ENCODE measurements at places on chromosomes 13 and 19.

DNA sequence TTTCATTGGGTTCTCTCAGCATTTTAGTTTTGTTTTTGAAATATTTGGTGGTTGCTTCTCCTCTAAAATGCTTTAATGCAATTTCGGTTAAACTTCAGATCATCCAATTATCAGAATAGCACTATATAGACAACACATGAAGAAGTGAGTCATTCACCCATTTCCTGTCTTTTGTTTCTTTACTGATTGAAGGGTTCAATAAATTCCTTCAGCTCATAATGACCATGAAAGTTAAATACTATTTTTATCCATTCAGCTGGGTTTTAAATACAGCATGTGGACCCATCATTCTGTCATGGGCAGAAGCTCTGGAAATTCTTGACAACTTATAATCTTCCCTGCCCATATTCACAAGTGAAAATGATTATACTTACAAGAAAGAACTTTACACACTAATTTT lies 187.2 kb downstream of the ITGBL1 start:
- DNase-seq = no peak

GRCh38 chr13:79258489-79258888 lies 147.6 kb downstream of the RBM26 start:
- DNase-seq = no peak

DNA sequence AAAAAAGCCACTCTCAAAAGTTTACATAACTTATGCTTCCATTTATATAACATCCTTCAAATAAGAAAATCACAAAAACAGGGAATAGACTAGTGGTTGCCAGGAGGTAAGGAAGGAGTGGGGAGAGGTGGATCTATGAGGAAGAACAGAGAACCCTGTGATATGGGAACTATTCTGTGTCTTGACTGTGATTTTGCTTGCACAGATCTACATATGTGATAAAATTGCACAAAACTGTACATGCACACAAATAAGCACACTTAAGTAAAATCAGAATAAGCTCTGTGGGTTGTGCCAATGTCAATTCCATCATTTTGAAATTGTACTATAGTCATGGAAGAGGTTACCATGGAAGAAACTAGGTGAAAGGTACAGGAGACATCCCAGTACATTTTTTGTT lies 121.6 kb upstream of the SGCG start:
- DNase-seq = no peak

GRCh38 chr13:40375489-40376171 lies 290.8 kb downstream of the FOXO1 start:
- DNase-seq = no peak

DNA sequence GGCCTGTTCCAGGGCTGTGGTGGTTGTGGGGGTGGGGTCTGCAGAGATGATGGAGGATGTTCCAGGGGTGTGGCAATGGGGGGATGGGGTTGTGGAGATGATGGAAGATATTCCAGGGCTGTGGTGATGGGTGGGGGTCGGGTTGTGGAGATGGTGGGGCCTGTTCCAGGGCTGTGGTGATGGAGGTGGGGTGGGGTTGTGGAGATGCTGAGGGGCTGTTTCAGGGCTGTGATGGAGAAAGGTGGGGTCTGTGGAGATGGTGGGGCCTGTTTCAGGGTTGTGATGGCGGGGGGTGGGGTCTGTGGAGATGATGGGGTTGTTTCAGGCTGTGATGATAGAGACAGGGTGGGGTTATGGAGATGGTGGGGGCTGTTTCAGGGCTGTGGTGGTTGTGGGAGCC lies 62.0 kb downstream of the TEX29 start:
- no peak for DNase-seq

DNA sequence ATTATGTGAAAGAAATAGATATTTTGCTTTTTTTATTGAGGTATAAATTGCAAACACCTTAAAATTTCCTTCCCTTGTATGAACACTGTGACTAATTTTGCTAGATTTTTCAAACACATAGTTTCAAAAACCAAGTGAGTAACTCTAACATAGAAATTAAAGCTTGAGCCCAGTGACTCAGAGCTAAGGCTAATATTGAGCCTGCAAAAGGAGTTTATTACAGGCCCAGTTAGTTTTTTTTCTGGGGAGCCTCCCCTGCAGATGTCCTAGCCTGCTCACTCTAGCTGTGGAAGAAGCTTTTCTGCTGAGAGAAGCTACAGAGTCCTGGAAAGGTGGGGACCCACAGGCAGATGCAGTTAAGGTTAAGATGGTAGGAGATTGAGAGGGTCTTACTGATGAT lies 3.4 kb downstream of the ZNF430 start:
- no peak for DNase-seq

- no peak for DNase-seq
Measured at GRCh38 chr13:112137144-112137543, 70.2 kb downstream of the SOX1 start.

DNA sequence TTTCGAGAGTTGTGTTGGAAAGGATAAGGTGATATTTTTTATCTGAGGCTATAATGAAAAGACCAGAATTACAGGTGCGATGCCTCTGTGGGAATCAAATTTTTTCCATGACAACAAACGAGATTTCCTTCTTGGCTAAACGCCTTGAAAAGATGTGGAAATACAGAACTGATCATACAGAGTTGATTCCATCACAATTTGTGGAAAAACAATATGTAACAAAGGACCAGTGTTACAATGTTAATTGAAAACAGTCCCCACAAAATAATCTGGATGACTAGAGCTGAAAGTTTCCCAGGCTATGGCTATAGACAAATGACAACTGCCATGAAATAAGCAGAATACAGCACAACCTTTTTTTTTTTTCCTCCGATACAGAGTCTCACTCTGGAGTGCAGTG lies 628.9 kb downstream of the DIAPH3 start:
- DNase-seq = no peak

GRCh38 chr13:36133950-36134626 lies 2.9 kb upstream of the DCLK1 start:
- no peak for DNase-seq

- DNase-seq = no peak
Measured at GRCh38 chr19:45779231-45780145, 2.8 kb downstream of the DMPK start.

- no peak for DNase-seq
Measured at GRCh38 chr19:3196064-3196932, 10.6 kb downstream of the NCLN start.

DNA sequence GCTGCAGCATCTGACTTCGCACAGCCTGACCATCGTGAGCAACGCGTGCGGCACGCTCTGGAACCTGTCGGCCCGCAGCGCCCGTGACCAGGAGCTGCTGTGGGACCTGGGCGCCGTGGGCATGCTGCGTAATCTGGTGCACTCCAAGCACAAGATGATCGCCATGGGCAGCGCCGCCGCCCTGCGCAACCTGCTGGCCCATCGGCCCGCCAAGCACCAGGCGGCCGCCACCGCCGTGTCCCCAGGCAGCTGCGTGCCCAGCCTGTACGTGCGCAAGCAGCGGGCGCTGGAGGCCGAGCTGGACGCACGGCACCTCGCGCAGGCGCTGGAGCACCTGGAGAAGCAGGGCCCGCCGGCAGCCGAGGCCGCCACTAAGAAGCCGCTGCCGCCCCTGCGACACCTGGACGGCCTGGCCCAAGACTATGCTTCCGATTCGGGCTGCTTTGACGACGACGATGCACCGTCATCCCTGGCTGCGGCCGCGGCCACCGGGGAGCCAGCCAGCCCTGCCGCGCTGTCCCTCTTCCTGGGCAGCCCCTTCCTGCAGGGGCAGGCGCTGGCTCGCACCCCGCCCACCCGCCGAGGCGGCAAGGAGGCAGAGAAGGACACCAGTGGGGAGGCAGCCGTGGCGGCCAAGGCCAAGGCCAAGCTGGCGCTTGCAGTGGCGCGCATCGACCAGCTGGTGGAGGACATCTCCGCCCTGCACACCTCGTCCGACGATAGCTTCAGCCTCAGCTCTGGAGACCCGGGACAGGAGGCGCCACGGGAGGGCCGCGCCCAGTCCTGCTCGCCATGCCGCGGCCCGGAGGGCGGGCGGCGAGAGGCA lies 13.6 kb downstream of the C19orf25 start:
- no peak for DNase-seq

GRCh38 chr19:44990966-44991365 lies 10.3 kb upstream of the RELB start:
- DNase-seq = no peak

DNA sequence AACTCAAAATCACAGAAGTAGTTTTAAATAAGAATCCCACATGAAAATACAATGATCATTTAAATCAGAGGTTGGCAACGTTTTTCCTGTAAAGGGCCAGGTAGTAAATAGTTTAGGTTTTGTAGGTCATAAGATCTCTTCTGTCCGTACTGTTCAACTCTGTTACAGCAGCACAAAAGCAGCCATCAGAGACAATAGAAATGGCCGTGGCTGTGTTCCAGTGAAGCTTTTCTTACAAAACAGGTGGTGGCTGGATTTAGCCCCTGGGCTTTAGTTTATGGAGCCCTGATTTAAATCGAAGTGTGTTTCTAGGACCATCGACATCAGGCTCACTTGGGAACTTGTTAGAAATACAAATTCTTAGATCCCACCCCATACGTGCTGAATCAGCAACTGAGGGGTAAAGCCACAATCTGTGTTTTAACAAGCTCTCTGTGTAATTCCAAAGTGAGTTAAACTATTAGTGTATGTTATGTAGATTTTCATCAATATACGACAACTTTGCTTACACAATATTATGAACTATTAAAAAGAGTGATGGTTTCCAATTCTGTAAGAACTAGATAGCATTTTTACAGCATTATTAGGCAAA lies 54.8 kb upstream of the MIR17HG start:
- no peak for DNase-seq

DNA sequence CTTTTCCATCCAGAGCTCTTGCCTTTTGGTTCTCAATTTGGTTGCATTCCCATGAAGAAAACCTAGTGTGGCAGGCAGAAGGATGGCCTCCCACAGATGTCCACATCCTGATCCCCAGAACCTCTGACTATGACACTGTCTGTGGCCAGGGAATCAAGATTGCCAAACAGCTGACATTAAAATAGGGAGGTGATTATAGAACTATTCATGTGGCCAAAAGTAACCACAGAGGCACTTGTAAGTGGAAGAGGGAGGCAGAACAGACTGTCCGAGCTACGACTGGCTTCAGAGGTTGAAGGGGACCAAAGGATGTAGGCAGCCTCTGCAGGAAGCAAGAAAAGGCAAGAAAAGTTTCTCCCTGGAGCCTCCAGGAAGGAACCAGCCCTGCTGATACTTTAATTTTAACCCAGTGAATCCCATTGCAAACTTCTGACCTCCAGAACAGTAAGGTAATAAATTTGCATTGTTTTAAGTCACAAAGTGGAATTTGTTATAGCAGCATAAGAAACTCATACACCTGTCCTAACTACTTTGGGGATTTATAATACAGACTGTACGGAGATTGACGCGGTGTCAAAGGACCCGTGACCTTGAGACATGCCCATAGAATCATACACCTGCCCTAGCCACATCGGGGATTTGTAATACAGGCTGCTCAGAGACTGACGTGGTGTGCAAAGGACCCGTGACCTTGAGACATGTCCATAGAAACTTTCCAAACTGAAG lies 106.5 kb downstream of the ATP11A start:
- no peak for DNase-seq

DNA sequence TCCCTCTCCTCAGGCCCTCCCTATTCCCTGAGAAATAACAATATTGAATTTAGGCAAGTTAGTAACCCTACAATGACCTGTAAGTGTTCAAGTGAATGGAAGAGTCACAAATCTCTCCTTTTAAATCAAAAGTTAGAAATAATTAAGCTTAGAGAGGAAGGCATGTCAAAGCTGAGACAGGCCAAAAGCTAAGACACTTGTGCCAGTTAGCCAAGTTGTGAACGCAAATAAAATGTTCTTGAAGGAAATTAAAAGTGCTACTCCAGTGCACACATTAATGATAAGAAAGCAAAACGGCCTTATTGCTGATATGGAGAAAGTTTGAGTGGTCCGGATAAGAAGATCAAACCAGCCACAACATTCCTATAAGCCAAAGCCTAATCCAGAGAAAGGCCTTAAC lies 120.9 kb downstream of the RBM26 start:
- no peak for DNase-seq

- no peak for DNase-seq
Measured at GRCh38 chr19:54521022-54521859, 18.6 kb downstream of the LAIR2 start.

- peak; percentile 34 for DNase-seq
Measured at GRCh38 chr13:51435002-51435578, 17.7 kb downstream of the INTS6 start.

DNA sequence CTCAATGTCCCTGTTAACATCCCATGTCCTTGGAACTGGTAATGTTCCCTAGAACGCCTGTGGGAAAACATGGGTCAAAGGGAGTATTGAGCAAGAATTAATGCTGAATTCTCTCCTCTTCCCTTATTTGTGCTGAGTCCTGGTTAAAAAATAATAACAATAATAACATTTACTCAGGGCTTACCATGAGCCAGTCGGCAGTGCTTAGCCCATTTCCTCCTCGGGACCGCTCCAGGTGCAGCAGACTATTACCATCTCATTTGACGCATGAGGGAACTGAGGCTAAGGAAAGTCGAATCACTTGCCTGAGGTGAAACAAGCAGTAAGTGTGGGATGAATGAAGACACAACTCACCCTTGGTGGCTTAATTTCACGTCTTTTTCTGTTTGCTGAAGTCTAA lies 33.6 kb upstream of the SLC15A1 start:
- DNase-seq = no peak

DNA sequence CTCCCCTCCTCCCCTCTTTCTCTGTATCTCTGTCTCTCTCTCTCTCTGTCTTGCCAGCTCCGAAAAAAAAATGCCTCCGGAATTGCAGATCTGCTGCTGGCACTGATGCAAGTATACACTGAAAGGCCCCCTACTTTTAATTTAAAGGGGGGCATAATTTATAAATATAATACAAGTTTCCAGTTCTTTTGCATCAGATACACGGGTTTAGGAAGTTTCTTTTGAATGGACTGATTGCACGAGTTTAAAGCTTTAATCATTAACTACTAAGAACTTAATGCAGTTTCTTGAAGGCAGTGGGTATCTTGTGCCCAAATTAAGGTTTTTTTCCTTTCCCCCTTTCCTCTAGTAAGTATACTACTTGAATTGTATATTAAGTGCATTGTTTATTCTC lies 1.4 kb downstream of the FGF9 start:
- no peak for DNase-seq

DNA sequence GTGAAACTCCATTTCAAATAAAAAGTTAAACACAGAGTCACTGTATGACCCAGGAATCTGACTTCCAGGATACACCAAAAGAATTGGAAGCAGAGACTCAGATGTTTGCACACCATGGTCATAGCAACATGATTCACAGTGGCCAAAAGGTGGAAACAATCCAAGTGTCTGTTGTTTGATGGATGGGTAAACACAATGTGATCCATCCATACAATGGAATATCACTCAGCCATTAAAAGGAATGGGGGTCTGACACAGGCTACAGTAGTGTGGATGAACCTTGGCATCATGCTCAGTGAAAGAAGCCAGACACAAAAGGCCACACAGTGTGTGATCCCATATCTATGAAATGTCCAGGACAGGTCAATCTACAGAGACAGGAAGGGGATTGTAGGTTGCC lies 174.3 kb downstream of the PTPRS start:
- no peak for DNase-seq

GRCh38 chr13:29429286-29429900 lies 166.1 kb downstream of the SLC7A1 start:
- DNase-seq = no peak

Measured in SW 1271 (cell line).